Stimulated activated CD8-positive, alpha-beta memory T cell treated with anti-CD3 and anti-CD28 coated beads, Interleukin-4, amount 100 ng/mL, for 4 hours (primary cell): ENCODE measurements at places on chromosomes 2 and 18.

GRCh38 chr2:165610591-165611029 lies 141.1 kb downstream of the CSRNP3 start:
- no peak for DNase-seq

GRCh38 chr2:188328419-188328818 lies 36.7 kb downstream of the GULP1 start:
- no peak for DNase-seq

DNA sequence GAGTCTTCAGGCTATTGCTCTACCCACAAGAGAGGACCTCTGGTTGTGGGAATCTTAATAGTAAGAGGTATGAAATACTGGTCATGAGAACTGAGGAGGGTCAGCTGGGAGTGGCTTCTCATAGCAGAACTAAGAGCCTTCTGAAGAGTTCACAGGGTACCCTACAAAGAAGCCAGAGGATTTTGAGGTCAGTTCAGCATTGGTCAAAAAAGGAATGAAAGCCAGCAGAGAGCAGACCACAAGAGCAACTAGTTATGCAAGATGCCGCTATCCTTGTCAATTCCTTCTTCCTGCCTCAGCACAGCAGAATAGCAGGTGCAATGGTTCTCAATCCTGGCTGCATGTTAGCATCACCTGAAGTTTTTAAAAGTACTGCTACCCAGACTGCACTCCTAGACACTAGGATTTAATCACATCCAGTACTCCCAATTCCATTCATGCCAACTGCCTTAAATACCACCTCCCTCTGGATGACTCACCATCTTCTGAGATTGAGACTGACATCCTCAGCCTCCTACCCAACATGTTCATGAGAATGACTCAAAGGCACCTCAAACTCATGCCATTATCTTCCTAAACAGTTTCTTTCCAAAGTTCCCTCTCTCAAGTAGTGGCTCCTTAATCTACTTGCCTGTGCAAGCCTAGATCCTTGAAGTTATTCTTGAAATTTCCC lies 81.0 kb upstream of the RBMS1 start:
- DNase-seq: no peak

DNA sequence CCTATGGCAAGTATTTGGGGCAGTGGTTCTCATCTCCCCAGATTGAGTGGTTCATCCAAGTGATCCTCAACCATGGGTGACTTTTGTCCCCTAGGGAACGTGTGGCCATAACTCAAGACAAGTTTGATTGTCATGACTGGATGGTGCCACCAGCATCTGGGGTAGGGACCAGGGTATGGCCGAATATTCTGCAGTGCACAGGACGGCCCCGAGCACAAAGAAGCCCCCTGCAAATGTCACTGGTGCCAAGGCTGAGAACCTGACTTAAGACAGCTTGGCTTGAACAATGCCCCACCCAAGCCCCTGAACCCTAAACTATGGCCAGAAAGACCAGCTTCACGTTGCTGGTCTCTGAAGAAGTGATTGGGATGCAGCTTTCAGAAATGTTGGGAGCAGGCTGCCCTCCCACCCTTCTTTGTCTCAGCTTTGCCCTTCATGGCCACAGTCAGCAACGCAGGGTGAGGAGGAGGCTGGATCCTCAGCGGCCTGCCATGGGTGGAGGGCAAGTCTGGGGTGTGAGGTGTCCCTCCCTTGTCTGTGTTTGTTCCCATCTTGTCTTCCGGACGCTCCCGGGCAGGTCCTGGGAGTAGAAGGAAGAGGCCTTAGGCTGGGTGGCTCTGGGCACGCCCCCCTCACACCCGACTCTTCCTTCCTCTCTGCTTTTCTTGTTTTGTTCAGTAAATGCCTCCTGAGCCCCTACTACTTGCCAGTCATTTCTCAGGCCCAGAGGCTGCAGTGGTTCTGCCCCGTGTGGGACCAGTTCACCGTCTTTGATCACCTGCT lies 43.4 kb downstream of the GREB1 start:
- DNase-seq: no peak

DNA sequence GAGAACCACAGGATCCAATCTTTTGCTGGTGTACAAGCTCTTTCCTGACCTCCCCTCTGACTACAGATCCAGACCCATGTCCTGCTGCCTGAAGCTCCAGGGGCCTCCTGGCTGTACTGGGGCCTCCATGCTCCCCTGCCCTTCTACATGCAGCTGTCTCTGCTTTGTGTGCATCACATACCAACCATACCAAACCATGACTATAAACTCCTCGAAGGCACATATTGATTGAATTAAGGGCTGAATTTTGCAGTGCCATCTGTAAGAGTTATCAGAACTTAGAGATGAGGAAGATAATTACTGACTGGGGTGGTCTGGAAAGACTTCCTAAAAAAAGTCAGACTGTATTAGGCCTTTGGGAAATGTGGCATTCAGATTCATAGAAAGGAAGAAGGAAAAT lies 139.9 kb upstream of the CXCR4 start:
- DNase-seq: no peak

DNA sequence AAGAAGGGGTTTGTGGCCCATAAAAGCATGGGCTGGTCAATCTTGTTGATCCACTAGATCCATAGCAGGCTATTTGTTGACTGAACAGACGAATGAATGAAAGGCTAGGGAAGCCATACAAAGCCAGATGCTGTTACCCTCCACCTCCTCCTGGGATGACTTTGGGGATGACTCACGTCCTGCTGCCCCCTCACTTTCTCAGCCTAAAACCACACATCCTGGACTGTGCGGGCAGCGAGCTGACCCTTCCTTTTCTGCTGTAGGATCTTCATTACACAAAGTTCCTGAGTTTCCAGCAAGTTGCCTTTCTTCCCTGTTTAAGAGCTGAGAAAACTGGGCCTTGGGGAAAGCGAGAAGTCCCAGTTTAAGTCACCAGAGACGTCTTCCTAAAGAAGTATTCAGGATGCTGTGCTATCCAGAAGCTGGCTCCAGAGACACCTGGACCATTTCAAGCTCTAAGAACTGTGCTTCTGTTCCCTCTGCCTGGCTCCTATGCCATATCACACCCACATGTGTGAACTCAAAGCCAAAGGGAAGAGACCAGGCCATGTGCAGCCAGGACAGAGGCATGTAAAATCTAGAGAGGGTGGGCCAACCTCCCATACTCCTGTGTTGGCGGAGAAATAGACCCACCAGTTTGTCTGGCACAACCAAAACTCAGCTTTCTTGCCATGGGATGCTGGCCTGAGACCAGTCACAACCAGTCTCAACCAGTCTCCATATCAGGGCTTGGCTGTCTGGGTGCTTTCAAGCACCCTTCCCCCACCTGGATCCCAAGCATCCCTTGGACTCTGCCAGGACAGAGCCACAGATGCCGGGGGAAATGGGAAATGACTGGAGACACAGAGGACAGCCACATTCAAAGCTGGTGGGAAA lies 4.7 kb upstream of the SLC20A1 start:
- no peak for DNase-seq
